ENCODE measurements at places on chromosomes 1 and 21.

- DNase-seq, result no peak
Measured at GRCh38 chr1:151737026-151737425, 15.7 kb downstream of the RIIAD1 start.

DNA sequence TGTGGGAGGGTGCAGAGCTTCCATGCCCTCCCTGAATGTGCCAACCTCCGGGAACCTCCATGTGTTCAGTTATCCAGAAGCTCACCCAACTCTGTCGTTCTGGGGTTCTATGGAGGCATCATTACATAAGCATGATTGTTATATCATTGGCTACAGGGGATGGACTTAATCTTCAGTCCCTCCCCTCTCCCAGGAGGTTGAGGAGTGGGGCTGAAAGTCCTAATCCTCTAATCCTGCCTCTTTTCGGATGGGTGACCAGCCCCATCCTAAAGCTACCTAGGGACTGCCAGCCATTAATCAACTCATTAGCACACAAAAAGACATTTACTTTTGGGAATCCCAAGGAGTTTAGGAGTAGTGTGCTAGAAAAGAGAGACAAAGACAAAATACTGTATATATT, 32.0 kb upstream of the PSEN2 start:
- DNase-seq, result no peak

DNA sequence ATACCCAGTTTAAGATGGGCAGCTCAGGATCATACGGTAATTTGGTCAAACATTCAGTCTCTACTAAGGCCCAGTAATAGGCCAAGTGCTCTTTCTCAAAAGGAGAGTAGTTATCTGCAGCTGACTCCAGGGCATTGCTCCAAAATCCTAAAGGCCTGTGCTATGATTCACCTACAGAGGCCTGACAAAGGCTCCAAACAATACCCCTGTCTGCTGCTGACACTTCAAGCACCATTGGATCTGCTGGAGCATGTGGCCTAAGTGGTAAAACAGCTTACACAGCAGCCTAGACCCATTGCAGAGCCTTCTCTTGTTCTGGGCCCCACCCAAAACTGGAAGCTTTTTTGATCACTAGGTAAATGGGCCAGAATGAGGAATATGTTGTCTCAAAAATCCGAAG, 22.8 kb downstream of the SLAMF7 start:
- DNase-seq, result no peak

- DNase-seq, result no peak
Measured at GRCh38 chr1:25676488-25676887, 59.9 kb downstream of the MAN1C1 start.

DNA sequence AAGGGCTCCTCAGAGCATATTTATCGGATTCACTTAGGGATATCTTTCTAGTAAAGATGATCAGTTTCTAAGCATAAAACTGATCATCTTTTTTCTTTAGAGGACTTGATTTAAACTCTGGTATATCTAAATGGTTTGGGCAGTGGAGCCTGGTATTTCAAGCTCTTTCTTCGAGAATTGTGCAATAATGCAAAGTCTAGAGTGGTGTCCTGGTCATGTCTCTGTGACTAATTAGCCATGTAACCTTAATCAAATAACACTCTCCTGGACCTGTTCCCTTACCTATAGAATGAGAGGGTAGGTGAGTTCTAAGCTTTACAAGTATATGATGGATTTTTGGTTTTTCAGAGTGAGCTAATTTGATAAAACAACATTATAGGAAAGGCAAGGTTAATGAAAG, 225.2 kb downstream of the RPS6KC1 start:
- no peak for DNase-seq

DNA sequence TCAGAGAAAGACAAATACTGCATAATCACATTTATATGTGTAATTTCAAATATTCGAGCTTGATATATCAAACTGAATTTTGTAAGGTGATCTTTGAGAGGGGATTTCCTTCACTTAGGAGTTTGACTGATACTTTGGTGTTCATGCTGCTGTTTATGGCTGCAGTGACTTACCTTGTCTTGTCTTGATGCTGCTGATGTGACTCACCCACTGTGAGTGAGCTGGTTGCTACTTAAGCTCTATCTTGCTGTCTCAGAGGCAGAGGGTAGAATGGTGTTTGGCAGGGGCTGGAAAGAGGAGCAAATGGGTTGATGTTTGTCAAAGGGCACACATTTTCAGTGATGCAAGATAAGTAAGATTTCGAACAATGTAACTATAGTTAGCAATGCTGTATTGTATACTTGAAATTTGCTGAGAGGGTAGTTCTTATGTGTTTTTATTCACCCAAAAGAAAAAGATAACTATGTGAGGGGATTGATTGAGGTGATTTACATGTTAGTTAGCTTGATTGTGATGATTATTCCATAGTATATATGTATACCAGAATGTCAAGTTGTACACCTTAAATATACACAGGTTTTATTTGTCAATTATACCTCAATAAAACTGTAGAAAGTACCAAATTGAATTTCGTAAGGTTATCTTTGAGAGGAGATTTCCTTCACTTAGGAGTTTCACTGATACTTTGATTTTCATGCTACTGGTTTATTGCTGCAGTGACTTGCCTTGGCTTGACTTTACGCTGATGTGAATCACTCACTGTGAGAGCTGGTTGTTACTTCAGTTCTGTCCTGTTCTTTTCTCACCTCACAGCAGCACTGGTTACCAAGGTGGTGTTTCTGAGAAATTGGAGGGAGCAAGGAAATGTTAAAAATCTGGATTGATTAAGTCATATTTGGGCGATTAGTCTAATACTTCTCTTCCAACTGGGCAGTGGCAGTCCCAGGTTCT, 94.5 kb upstream of the SLC5A9 start:
- DNase-seq, result no peak

DNA sequence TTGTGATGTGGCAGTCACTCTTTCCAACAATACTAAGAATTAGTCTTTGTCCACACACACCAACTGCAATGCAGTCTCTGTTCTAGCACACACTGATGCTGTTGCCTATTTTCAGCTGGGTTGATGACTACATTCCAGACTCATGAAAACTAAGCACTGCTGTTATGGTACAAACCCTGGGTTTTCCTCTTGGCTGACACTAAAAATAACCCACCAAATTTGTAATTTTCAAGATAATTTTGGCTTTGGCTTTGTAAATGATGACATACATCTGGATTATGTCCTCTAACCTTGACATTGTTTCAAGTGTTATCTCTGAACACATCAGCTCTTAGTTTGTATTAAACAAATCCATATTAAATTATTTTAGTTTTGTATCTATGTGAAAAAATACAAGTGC, 444.8 kb downstream of the PTPRC start:
- DNase-seq, result no peak

GRCh38 chr21:46171585-46171984, 12.7 kb downstream of the SPATC1L start:
- DNase-seq, result peak; percentile 18

- no peak for DNase-seq
Measured at GRCh38 chr1:89130716-89131115, 4.8 kb upstream of the GBP2 start.

- no peak for DNase-seq
Measured at GRCh38 chr1:10765734-10766478, 30.5 kb downstream of the CASZ1 start.

DNA sequence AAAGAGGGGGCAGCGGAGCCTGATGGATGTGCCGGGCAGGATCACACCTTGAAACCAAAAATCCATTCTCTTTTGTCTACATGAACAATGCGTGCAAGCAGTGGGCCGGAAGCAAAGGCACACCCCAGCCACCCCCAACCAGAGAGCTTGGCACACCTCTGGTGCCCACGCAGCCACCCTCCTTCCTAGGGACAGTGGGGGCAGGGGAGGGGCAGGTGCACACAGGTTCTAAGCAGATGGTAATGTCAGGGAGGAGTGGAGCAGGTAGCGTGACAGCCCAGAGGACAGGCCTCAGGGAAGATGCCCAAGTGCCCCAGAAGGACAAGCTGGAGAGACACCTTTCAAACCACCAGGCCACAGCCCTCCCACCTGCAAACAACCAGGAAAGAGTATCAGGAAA, 36.5 kb downstream of the SYF2 start:
- DNase-seq, result no peak

- no peak for DNase-seq
Measured at GRCh38 chr1:147413110-147413605, 128.1 kb upstream of the BCL9 start.

DNA sequence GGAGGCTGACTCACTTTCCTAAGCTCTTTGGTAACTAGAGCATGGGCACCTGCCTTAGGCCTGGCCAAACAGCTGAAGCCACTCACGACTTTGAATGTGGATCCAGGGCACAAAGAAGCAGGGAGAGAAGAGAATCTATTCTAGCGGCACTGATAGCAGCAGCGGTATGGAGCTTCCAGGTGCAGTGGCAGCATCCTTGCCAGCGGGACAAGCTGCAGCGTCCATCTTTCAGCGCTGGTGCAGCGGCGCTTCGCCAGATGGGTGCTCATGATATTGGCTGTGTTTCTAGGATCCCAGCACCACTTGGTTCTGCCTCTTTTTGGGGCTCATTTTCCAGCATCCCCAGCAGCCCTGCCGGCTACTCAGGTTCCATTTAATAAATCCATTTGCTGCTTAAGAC, 184.2 kb downstream of the SLC44A5 start:
- DNase-seq, result no peak

GRCh38 chr1:241636291-241636690, 3.9 kb downstream of the CHML start:
- DNase-seq, result no peak

- no peak for DNase-seq
Measured at GRCh38 chr1:167964646-167965045, 27.8 kb upstream of the MPC2 start.
